NCI-H1417 treated with DMSO at 0.1 percent for 48 hours (cell line): ENCODE measurements at places on chromosomes 7 and 10.

GRCh38 chr7:100895956-100896731 is 456 bp upstream of the ACHE start:
- no peak for DNase-seq

DNA sequence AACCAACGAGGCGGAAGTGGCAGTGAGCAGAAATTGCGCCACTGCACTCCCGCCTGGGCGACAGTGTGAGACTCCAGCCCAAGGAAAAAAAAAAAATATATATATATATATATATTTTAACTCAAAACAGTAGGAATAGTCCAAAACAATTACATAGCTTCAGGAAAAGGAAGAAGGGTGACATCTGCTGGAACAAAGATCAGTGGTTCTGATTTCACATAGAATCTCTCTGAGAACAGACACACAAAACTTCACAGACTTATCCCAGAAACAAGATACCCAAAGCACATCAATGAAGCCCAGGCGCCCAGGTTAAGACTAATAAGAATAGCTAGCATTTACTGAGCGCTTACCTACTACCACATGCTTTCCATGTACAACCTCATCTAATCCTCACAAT is 45.0 kb downstream of the DNMBP start:
- DNase-seq = no peak

- DNase-seq = no peak
These were observed 50.9 kb downstream of the CREB3L2 start for GRCh38 chr7:137950967-137951366.

DNA sequence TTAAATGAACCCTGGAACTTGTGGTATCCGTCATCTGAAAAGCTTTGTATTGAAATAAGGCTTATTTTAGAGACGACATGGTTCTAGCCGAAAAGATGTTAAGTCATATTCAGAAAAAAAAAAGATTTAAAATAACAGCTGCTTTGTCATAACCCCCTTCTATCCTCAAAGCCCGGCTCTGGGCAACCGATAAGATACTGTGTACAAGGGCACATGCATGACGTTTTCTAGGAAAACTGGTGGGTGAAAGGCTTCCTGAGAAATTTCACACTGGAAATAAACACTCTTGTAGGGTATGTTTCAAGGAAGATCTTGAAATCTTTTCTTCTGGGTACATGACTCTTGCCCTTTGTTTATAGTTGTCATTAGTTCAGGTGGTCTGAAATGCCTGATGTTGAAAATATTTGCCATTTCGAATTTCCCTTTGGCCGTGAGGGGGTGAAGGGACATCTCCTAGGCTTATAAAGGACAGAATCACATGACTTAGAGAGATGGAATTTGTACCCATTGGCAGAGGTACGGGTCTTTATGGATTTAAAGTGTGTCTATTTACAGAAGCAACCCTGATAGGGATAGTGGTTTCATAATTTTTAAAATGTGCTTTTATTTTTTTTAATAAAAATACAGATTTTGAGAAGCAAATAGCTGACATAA is 232.5 kb downstream of the PTEN start:
- no peak for DNase-seq

DNA sequence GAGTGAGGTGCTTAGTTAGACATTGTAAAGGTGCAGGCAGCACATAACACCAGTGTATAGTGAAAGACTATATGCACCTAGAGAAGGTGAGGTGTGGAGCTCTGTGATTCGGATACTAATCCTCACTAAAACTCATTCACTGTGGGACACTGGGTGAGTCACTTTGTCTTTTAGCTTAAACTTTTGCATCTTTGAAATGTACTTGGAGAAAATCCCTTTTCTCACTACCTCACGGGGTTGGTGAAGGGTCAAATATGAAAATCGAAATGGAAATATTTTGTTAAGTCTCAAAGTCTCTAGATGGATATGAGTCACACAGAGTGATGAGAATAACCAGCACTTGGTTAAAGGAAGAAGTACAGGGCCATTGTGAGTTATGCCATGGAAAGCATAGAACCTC is 38.0 kb downstream of the MDFIC start:
- no peak for DNase-seq
